ENCODE measurements at places on chromosomes 3 and 15.

- DNase-seq: no peak
These were observed 123.4 kb upstream of the MEF2A start for GRCh38 chr15:99442252-99442897.

- DNase-seq: peak; percentile 43
These were observed 9.3 kb downstream of the COLQ start for GRCh38 chr3:15512166-15512565.

DNA sequence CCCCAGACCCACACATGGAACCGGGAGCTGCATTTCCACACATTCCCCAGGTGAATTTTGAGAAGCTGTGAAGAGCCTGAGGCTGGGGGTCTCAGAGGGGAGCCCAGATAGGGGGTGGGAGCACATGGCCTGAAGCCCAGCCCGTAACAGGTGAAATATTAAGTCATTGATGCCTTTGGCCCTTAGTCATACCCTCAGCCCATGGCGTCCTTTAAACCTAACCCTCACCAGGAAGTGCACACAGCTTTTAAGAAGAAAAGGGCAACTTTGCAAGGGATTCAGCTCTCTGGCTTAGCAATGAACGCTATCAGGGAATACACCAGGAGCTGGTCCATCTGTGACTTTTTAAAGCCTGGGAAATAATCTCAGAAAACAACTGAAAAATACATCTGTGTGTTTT is 40.6 kb downstream of the WNT7A start:
- no peak for DNase-seq

DNA sequence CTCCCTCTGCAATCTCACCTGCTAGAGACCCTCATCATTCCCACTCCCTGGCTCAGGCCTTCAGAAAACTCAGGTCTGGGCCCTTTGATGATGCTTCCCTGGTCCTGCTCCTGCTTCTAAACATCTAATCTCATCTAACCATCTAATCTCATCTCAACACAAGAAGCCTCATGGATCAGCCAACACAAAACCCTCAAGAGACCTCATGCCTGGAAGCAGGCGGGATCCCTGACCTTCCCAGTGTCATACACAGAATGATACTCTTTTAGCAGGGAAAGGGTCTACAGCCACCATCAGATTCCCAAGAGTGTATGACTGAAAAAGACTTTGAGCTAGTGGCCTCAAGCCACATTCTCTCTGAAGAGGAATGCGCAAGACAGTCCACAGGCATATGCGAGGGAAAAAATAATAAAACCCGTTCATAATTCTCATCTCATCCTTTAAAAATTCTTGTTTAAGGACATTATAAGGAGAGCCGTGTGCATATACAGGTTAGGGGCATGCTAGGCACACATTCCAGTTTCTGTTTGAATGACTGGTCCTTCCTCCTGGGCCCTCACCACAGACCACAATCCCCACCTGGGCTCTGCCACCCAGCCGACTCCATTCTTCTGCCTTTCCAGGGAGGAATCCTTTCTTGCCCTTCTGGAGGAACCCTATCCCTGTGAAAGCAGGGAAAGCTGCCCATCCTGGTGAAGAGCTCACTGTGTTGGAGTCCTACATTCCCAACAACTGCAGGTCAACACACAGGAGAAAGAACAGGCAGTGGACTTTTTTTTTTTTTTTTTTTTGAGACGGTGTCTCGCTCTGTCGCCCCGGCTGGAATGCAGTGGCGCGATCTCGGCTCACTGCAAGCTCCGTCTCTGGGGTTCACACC is 2.2 kb downstream of the ZXDC start:
- no peak for DNase-seq

GRCh38 chr3:42831321-42831713 is 22.1 kb downstream of the ACKR2 start:
- no peak for DNase-seq

GRCh38 chr3:138124706-138125355 is 7.4 kb downstream of the A4GNT start:
- no peak for DNase-seq

- DNase-seq: no peak
These were observed 30.1 kb upstream of the TBC1D5 start for GRCh38 chr3:17772556-17772955.

GRCh38 chr3:149581248-149581647 is 76.6 kb downstream of the WWTR1 start:
- DNase-seq: no peak

- no peak for DNase-seq
These were observed 5.1 kb downstream of the BFSP2 start for GRCh38 chr3:133404920-133405319.

DNA sequence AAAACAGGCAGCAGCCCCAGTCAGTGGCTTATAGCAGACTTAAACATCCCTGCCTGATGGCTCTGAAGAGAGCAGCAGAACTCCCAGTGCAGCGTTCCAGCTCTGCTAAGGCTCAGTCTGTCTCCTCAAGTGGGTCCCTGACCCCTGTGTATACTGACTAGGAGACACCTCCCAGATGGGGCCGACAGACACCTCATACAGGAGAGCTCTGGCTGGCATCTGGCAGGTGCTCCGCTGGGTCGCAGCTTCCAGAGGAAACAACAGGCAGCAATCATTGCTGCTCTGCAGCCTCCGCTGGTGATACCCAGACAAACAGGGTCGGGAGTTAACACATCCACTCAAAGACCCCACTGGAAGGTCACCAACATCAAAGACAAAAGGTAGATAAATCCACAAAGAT is 93.5 kb downstream of the RFX7 start:
- no peak for DNase-seq

DNA sequence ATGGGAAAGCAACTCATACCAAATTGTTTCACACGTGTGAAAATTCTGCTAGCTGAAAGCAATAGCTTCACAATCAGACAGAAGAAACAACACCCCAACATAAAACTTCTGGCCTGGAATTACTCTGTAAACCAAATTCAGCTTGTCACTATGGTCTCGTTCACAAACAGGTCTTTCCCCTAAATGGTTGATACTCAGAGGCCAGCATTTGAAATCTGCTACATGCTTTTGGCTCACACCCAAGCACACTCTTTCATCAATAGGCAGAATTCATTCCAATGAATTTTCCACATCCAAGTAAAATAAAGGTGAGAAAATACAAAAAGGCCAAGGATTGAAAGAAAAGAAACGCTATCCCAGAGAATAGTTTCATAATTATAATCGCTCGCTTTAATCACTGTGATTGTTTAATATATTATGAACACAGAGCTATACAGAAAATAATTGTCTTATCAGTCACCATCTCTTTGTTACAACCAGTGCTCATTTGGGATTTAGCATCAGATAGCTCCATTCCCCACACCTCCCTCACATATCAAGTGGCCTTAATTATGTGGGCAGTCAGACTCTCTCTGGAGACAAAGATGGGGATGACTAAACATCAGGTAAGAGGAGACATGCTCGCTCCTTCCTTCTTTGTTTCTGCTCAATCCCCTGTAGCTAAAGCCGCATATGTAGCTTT is 503.8 kb upstream of the ARRDC4 start:
- DNase-seq: no peak

- DNase-seq: no peak
These were observed 18.0 kb downstream of the PLA2G4F start for GRCh38 chr15:42138411-42138810.

DNA sequence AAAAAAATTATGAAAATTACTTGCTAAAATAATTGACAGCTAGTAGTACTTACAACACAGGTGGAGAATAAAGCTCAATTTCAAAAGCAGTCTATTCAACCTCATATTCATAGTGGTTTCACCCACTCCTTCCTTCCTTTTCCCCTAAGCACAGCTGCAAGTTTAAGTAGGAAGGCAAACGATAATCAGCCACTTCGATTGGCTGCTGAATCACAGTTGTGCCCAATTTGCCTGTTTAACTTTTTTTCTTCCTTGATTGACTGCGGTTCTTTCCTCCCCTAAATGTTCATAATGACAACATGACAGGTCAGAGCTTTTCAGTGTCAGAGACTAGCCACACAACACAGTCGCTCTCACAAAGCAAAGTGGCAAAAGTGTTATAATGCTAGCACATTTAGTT is 468.0 kb upstream of the GBE1 start:
- DNase-seq: no peak

DNA sequence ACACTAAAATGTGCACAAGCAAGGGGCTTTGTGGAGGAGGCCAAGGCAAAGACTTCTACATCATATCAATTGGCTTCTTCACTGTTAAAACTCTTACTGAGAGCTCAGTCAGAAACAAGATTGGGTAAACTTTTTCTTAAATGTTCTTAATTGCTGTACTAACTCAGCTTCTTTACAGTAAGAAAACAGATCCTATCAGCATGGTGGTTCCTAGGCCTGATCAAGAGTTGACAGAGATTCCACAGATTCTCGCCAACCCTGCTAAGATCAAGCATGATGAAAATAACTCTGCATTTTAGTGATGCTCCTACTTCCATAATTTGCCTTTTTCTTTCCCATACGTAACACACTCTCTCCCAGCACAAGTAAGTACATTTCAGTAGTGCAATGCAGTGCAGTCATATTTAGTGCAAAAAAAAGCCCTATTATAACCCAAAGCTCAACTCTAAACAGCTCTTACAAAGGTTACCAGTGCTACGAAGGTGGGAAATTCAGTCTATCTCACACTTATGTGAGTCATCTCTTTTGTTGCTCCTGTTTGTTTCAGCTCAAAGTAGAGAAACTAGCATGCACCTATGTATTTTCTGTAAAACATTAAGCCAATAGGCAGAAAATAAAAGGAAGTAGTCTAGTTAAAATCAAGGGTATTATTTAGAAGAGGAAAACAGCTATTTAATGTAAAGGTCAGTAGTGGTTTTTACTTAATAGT is 29.9 kb downstream of the TIGIT start:
- no peak for DNase-seq

GRCh38 chr3:146503461-146504202 is 34.3 kb upstream of the PLSCR2 start:
- DNase-seq: no peak

GRCh38 chr15:52351206-52351908 is 55.8 kb upstream of the MYO5C start:
- no peak for DNase-seq

GRCh38 chr3:55453886-55454496 is 33.1 kb downstream of the WNT5A start:
- DNase-seq: no peak

DNA sequence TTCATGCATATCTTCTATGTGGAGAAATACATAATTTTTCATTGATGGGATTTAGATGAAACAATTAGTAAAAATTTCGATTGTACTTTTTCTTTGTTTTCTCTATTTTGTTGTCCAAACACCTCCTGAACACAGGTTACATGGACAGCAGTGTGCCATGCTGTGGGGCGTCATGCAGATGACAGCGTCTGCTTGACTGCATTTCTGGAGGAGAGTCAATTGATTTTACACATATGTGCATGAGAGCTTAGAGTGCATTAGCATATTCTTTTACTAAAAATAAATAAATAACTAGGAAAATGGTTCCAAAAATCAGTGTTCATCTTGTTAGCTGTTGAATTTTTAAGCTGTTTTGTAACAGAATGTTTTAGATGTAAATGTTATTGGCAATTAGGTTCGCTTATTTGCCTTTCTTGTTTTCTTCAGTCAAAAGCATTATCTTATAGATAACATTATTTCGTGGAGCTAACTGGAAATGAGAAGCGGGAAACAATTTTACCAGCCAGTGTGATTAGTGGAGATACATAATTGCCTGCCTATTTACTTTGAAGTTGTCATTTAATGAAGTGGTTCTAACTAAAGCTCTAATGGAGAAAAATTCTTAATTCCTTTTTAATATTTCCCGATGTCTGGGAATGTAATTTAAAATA is 82.7 kb upstream of the VGLL3 start:
- DNase-seq: no peak

DNA sequence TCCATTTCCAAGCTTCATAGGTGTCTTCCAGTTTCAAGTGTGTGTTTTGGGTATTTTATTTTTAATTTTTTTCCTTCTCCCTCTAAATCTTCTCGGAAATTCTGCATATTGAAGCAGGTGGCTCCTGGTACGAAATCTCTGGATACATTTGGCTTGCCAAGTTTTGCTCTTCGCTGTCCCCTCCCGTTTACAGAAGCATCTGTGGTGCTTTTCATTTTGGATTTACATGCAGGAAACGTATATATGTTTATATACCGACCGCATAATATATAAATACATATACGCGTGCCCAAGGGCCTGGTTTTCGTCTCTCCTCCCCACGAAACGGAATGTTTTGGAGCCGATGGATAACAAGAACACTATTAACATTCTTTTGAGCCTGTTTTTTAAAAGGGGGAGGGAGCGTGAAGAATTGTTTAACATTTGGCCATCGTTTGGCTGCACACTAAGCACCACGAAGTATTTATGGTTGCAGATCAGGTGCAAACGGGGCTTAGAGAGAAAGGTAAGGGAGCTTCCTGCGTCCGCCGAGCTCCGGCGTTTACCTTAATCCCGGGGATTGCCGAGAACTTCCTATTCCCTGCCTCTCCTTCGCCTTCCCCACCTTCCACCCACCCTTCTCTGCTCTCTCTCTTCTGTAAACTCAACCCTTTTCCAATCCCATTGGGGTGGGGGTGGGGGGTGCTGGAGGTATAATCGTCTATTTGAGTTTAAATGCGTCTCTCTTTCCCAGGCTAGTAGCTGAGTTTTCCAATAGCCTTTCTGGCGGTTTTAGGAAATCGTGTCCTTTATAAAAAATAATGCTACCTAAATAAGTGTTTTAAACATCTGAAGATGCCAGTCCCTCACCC is 1.1 kb upstream of the NLGN1 start:
- DNase-seq: no peak

DNA sequence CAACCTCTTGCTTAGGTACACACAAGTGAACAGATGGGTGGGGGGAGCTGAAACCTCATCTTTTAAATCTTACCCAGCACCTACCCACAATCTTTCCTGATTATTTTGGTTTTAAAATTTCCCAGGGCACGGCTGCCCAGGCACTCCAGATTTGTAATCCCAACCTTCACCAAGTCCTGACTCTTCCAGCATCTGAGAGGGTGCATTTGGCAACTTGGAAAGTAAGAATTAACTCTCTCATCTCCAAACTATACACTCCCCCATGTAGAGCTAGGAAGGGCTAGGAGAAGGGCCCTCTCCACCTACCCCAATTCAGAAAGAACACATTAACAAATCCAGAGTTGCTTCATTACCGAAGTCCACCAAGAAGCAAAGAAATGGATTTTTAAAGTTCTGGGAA is 41.7 kb upstream of the PRICKLE2 start:
- DNase-seq: no peak

DNA sequence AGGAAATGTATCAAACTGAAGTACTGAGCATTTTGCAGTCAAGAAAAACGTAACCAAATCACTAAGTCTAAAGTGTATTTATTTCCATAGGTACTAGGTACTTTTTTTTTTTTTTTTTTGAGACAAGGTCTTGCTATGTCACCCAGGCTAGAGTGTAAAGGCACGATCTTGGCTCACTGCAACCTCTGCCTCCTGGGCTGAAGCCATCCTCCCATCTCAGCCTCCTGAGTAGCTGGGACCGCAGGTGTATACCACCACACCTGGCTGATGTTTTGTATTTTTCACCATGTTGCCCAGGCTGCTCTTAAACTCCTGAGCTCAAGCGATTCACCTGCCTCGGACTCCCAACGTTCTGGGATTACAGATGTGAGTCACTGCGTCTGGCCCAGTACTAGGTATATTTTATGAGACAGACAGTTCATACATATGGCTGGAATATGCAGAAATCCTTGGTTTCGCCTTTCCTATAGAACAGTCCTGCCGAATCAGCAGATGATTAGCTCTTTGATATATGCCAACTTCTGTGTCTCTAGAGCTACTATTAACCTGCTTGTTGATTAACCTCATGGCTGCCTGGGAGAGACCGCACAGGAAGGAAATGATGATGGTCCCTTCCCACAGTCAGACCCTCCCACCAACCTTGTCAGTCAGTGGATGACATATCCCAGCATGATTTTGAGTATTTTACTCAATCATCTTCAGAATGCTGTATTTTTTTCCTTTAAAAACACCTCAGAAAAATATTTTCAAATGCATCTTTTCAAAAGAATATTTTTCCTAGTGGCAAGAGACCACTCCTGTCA is 32.3 kb downstream of the TMOD3 start:
- no peak for DNase-seq

Measured in NCI-H187 treated with DMSO at 0.1 percent for 48 hours (cell line).